ENCODE measurements at places on chromosomes 1 and 21. TPM values are rescaled to one million over a fixed set of nuclear protein-coding genes. Genes with fewer than 3 reads are reported as not detected.

The CD5L gene
- total RNA-seq: not detected

The IPO9 gene
- 18.6 TPM for total RNA-seq

The SUSD4 gene
- total RNA-seq: under 0.01 TPM

The DNAJB4 gene
- 53.1 TPM for total RNA-seq

The PLD5 gene
- total RNA-seq: not detected

The EPHB2 gene
- total RNA-seq: 37.2 TPM

The TRABD2B gene
- under 0.01 TPM for total RNA-seq

The HES4 gene
- total RNA-seq: 1.1 TPM

The OR14K1 gene
- total RNA-seq: not detected

The CFH gene
- total RNA-seq: 119 TPM

The RIPPLY3 gene
- total RNA-seq: not detected

The MSH4 gene
- 0.52 TPM for total RNA-seq

The AGT gene
- total RNA-seq: 5.7 TPM

The PPIAL4G gene
- not detected for total RNA-seq

The SPRR2G gene
- not detected for total RNA-seq

The CYB561D1 gene
- total RNA-seq: 3.6 TPM

The SLC5A9 gene
- not detected for total RNA-seq

The CACNA1S gene
- not detected for total RNA-seq

Data from bronchial smooth muscle cell (primary cell).